A375 (cell line): ENCODE measurements at places on chromosomes 7 and 10. TPM values are rescaled to one million over a fixed set of nuclear protein-coding genes. Genes with fewer than 3 reads are reported as not detected.

SEMA3C gene
- total RNA-seq, result 70.1 and 70.5 TPM in 2 replicates

TAS2R3 gene
- total RNA-seq, result 0.11 and 0.16 TPM in 2 replicates

GRB10 gene
- 23.5 and 25.6 TPM in 2 replicates for total RNA-seq

CYP2C18 gene
- 0.23 TPM in 1 of 2 replicates, not detected in the other for total RNA-seq

FAM3C gene
- total RNA-seq, result 102 and 114 TPM in 2 replicates

MCMBP gene
- total RNA-seq, result 51.4 and 58.1 TPM in 2 replicates

TNS3 gene
- 31.9 and 32.0 TPM in 2 replicates for total RNA-seq

FBH1 gene
- total RNA-seq, result 38.3 and 42.5 TPM in 2 replicates

C10orf95 gene
- 0.11 and 0.34 TPM in 2 replicates for total RNA-seq

IDI2 gene
- not detected in 2 replicates for total RNA-seq

SFXN2 gene
- total RNA-seq, result 7.7 and 13.6 TPM in 2 replicates

STAG3 gene
- total RNA-seq, result 0.45 and 1.2 TPM in 2 replicates

RBP3 gene
- total RNA-seq, result not detected in 2 replicates

CNPY1 gene
- not detected in 2 replicates for total RNA-seq

NANOS1 gene
- total RNA-seq, result 6.4 and 9.7 TPM in 2 replicates

GALNT17 gene
- 0.08 TPM in 1 of 2 replicates, not detected in the other for total RNA-seq

KCNMA1 gene
- total RNA-seq, result 11.8 and 13.5 TPM in 2 replicates

SORCS3 gene
- total RNA-seq, result not detected in 2 replicates

PDLIM1 gene
- 11.4 and 11.6 TPM in 2 replicates for total RNA-seq

AGBL3 gene
- total RNA-seq, result 0.21 and 0.41 TPM in 2 replicates

ITGA8 gene
- total RNA-seq, result 0.03 TPM in 1 of 2 replicates, not detected in the other

FXYD4 gene
- total RNA-seq, result not detected in 2 replicates

SPDYE11 gene
- total RNA-seq, result not detected in 2 replicates

FAM25C gene
- total RNA-seq, result 2.2 TPM in 1 of 2 replicates, not detected in the other

C10orf90 gene
- 22.0 and 22.6 TPM in 2 replicates for total RNA-seq

POT1 gene
- 22.3 and 28.3 TPM in 2 replicates for total RNA-seq

NPTX2 gene
- total RNA-seq, result 1.9 and 4.6 TPM in 2 replicates

OR2A5 gene
- not detected in 2 replicates for total RNA-seq

MYOZ1 gene
- total RNA-seq, result 0.41 TPM in 1 of 2 replicates, not detected in the other

ADRB1 gene
- 0.32 and 1.1 TPM in 2 replicates for total RNA-seq

AKR1C2 gene
- 10.1 and 17.8 TPM in 2 replicates for total RNA-seq

LIPK gene
- not detected in 2 replicates for total RNA-seq

CYP26A1 gene
- total RNA-seq, result 0.32 and 0.91 TPM in 2 replicates

COL1A2 gene
- 0.24 TPM in 1 of 2 replicates, not detected in the other for total RNA-seq

PRSS37 gene
- total RNA-seq, result not detected in 2 replicates

GPR15LG gene
- total RNA-seq, result not detected in 2 replicates

ACTL6B gene
- total RNA-seq, result not detected in 2 replicates

CLRN3 gene
- total RNA-seq, result not detected in 2 replicates

NCOA4 gene
- total RNA-seq, result 65.9 and 78.6 TPM in 2 replicates
